Diencephalon (tissue), 1 donor: ENCODE measurements at places on chromosomes 3 and 15. TPM values are rescaled to one million over a fixed set of nuclear protein-coding genes. Genes with fewer than 3 reads are reported as not detected.

FAM219B gene
- total RNA-seq = 65.5 TPM

SYNPR gene
- 105 TPM for total RNA-seq

VWA5B2 gene
- total RNA-seq = 3.9 TPM

MUC20 gene
- 3.5 TPM for total RNA-seq

TRPM1 gene
- total RNA-seq = not detected

COLQ gene
- 2.5 TPM for total RNA-seq

COL6A5 gene
- 0.69 TPM for total RNA-seq

DLL4 gene
- total RNA-seq = 5.1 TPM

KIF15 gene
- total RNA-seq = 13.4 TPM

ISLR2 gene
- total RNA-seq = 60.2 TPM

SAMD7 gene
- not detected for total RNA-seq

VILL gene
- total RNA-seq = 7.6 TPM

GREM1 gene
- under 0.01 TPM for total RNA-seq

ALPK3 gene
- 2.5 TPM for total RNA-seq

STRC gene
- total RNA-seq = 0.92 TPM

MKRN2OS gene
- total RNA-seq = 0.92 TPM

GOLGA8H gene
- 2.1 TPM for total RNA-seq
